Skin of body (tissue), 3 donors: ENCODE measurements at places on chromosomes 16 and 17.

DNA sequence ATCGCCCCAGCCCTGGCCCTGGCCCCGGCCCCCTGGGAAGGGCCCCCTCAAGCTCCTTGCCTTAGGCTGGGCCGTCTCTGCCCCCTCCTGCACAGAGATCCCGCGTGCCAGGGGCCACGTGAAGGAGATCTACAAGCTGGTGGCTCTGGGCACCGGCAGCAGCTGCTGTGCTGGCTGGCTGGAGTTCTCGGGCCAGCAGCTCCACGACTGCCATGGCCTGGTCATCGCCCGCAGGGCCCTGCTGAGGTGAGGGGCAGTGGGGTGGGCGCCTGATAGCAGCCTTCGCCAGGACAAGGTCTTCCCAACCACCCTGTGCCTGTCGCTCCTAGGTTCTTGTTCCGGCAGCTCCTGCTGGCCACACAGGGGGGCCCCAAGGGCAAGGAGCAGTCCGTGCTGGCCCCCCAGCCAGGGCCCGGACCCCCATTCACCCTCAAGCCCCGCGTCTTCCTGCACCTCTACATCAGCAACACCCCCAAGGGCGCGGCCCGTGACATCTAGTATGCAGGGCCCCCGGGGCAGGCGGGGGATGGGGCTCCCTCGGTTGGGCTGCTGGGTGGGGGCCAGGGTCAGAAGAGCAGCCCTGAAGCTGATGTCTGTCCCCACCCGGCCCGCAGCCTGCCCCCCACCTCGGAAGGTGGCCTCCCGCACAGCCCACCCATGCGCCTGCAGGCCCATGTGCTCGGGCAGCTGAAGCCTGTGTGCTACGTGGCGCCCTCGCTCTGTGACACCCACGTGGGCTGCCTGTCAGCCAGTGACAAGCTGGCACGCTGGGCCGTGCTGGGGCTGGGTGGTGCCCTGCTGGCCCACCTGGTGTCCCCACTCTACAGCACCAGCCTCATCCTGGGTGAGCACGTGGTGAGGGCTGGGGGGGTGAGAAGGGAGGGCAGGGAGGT is 4.5 kb downstream of the ADAD2 start:
- DNase-seq = no peak

- peak; percentile 76 for DNase-seq
Measured at GRCh38 chr17:48048384-48049126, 396 bp downstream of the NFE2L1 start.

GRCh38 chr16:64351121-64351520 is 770.7 kb downstream of the CDH11 start:
- DNase-seq = no peak

DNA sequence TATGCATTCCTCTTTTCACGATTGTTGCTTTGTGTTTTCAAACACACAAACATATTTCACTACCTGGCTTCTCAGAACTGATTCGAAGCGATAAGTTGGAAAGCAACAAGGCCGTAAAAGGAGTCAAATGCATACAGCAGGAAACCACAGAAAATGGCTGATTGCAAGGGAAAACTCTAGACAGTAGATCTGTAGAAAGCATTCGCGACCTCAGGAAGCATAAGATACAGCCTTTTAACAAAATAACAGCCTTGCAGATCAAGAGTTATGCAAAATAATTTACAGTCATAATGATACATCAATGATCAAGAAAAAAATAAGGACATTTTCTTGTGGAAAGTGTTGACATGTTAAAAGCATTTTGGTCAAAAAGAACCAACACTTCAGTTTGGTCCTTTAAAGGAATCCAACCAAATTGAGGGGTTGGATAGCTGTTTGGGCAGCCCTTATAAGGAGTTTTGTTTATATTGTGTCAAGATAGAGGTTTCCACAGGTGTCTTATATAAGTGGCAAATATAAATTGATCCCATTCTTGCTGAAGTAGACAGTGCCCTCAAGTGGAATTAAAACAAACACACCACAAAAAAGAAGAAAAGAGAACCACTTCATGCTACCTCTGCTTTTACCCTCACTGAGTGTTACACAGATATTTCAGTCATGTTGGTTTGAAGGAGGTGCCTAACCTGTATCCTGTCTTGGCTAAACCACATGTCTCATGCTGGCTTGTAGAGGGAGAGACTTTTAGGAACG is 5.5 kb downstream of the CYLD start:
- peak; percentile 6 for DNase-seq

DNA sequence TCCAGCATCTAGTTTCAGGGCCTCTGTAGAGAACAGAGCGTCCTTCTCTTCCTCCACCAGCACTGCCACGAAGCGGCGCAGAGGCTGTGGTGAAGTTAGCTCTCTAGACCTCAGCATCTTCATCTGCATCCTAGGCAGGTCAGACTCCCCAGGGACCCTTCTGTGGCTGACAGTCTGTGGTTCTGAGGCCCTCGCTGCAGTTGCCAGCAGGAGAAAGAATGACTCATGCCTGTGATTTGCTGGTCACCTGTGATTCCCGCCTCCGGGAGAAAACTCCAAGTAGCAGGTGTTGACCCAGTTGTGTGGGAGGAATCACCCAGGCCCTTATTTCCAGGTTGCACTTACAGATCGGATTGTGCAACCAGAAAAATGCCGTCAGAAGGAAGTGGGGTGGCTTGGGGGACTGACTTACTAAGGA is 117.3 kb upstream of the CACNG5 start:
- DNase-seq = no peak

- peak; percentile 94 for DNase-seq
Measured at GRCh38 chr16:4307215-4308037, 8.4 kb upstream of the GLIS2 start.

- DNase-seq = no peak
Measured at GRCh38 chr16:88014954-88015805, 63.9 kb downstream of the BANP start.

GRCh38 chr17:71975331-71975801 is 145.5 kb upstream of the SOX9 start:
- peak; percentile 88 for DNase-seq

- no peak for DNase-seq
Measured at GRCh38 chr17:71004413-71004812, 835.1 kb downstream of the KCNJ2 start.

- DNase-seq = peak; percentile 23
Measured at GRCh38 chr17:19464031-19465026, 53.3 kb downstream of the RNF112 start.

DNA sequence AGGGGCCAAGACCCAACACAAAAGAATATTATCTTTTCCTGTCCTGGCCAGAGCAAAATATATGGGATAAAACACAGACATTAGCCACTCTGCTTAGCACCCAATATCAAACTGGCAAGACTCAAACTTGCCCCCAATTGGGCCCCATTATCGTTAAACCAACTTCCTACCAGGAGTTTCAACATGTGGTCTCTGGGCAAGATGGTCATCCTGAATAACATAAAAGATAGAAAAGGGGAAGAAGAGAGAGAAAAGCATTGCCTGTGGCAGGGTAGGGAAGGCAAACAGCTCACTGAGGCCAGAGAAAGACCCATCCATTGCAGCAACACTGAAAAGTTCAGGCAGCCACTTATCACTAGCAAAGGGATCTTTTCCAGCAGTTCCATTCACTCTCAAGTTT is 502.1 kb downstream of the KIF2B start:
- DNase-seq = no peak

DNA sequence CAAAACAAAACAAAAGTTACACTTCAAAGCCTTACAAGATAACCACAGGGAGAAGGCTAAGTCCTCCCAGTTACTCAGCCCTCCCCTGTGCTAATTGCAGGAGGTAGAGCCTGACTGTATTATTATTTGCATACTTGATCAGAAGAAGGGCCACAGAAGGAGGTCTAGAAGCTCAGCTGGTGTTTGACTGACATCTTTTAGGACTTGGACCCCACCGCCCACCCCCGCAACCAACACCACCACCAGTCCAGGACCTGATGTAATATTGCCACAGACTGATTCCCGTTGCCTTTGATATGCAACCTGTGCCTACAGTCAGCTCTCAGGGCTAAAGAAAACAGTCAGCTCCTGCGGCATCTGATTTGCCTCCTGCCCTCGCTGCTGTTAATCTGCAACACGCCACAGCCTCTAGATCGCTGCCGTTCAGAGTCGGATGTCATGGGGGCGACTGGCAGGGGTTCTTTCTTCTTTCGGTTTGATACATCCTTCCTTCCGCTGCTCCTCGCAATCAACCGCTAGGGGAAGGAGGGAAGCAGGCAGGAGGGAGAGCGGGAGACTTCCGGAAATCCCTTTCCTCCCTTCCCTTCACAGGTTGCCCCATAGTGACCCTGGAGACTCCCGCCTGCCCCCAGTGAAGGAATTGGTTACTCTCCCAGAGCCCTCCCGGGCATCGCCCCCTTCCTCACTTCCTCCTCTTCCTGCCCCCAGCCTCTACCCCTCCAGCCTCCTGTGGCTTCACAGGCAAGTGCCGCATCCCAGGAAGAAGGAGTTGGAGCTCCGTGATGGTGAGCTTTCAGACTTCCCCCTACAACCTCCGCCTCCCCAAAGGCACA is 90.5 kb upstream of the SOX9 start:
- peak; percentile 43 for DNase-seq

- no peak for DNase-seq
Measured at GRCh38 chr17:13403982-13404946, 197.5 kb downstream of the HS3ST3A1 start.

DNA sequence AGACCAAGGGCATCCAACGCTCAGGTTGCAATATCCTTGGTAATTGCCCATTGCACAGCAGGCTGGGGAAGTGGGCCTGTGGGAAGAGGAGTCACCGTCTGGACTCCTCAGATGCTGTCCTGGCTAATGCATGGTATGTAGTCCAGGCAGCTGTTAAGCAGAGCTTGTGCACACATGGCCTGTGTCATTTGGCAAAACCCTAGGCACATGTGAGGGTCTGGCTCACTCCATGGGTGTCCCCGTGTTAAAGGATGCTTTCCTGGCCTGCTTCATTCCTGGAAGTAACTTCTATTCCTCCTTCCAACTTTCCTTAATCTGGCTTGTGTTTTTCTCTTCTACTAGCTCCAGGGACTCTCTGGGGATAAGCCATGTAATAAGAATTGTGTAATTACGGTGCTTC is 378.0 kb upstream of the CA10 start:
- DNase-seq = peak; percentile 85

DNA sequence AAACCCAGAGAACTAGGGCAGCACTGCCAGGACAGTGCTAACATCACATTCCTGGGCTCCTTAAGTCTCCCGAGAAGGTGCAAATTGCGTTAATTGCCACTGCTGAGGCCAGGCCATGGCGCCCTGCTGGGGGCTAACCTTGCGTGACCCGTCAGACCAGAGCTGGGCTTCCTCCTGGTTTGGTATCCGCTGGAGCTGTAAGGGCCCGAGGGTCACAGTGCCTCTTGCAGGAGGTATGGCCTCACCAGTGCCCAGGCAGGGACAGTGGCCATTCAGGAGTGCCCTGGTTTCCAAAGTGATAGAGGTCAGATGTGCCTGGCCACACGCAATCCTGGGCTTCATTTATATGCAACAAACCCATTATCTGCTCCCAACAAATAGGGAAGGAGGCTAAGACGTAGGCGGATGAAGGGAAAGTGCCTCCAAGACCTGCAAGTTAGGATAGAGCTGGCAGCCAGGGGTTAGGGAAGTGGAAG is 17.7 kb upstream of the ADCY9 start:
- no peak for DNase-seq

DNA sequence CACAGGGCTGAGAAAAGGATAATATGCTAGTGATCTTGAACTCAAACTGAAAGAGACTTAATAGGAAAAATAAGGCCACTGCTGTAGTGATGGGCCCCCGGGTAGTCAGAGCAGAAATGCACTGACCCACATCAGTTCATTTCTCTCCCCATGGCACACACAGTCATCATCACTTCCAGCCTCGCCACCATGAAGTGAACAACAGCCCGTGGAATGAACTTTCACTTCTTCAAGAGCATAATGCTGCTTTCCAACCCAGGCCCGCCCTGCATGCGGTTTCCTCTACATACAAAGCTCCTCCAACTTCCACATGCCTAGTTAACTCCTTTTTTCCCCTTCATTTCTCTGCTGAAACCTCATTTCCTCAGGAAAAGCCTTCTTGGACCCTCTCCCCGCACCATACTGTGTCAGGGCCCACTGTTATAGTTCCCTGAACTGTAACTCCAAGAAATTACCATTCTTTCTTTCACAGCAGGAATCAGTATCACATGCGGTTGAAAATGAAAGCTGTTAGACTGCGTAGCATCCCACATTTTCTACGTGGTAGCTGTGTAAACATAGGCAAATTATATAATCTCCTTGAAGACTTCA is 65.8 kb upstream of the SMIM36 start:
- peak; percentile 83 for DNase-seq

GRCh38 chr16:60905811-60906210 is 1130.4 kb downstream of the CDH8 start:
- DNase-seq = no peak

DNA sequence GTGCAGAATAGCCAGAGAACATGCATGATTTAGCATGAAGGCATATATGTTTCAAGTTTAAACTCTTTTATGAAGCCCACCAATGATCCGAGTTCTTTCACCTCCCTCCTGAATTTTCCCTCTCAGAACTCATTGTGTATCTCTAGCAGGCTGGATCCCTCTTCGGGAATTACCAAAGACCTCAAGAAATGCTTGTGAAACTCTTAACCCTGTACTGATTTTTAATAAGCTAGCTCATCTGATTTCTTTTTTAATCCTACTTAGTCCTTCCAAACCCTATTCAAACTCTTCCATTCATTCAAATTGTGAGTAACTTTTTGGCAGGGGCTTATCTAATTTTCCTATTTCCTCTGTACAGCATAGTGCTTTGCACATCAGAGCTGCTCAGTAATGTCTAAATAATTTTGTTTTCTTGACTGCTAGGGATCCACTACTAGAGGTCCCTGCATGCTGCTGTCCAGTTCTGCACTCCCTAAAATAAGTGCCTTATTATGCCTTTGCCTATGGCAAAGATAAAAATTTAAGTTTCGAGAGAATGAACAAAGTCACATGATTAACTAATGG is 723.8 kb downstream of the CDH11 start:
- DNase-seq = no peak

DNA sequence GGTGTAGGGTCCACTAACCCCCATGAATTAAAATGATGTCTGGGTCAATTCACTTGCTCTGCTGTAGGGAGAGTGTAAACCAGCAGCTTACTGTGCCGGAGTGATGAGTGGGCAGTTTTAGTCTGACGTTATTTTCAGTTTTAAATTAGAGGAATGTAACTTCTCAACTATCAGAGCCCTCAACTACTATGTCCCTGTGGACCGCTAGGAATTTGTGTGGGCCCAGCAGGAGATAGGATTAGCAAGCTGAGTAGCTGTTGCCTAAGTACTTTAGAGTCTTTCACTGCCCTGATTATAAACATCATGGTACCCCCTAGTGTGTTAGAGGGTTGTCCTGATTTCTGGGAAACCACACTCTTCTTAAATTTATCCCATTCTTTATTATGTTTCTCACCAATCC is 11.4 kb downstream of the MARVELD3 start:
- no peak for DNase-seq
